ENCODE measurements at places on chromosomes 3 and 15.

DNA sequence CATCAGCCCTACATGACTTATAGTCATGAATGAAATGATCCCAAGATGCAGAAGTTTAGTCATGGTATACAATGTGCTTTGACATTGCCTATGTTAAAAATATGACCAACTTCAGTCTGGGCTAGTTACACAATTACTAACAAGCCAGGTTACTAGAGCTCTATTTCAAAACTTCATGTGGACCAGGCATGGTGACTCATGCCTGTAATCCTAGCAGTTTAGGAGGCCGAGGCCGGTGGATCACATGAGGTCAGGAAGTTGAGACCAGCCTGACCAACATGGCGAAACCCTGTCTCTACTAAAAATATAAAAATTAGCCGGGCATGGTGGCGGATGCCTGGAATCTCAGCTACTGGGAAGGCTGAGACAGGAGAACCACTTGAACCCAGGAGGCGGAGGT, 613.0 kb downstream of the CADM2 start:
- no peak for DNase-seq

GRCh38 chr3:157793745-157794144, 290.5 kb upstream of the VEPH1 start:
- no peak for DNase-seq

DNA sequence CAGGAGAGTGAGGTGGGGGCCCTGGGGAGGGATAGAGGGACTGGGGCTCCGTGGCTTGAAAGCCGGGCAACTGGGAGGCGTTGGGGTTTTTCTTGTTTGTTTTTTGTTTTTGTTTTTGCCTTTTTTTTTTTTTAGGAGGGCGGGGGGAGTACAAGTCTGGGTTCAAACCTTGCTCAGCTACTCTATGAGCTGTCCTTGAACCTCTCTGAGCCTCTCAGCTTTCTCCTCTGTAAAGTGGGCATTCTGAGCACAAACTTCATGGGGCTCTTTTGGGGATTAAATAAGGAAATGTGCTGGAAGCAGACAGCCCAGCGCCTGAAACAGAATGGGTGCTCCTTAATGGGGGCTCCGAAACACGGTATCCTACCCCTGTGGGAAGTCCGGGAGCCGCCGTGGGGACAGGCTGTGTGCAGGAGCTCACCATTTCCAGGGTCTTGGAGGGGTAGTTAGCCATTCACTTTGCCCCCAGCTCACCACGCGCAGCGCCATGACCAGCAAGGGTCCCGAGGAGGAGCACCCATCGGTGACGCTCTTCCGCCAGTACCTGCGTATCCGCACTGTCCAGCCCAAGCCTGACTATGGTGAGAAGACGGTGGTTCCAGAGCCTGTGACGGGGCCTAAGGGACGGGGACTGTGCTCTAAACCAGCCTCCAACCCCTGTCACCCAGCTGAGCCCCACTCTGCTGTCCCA, 388 bp downstream of the ACY1 start:
- DNase-seq: no peak

- DNase-seq: no peak
Observed at GRCh38 chr3:112005091-112005672, 6.5 kb downstream of the TAGLN3 start.
